ENCODE measurements at places on chromosomes 6 and 20. TPM values are rescaled to one million over a fixed set of nuclear protein-coding genes. Genes with fewer than 3 reads are reported as not detected.

MAS1 gene
- not detected for total RNA-seq

FAM83B gene
- total RNA-seq = 0.63 TPM

NTSR1 gene
- total RNA-seq = not detected

TULP1 gene
- total RNA-seq = not detected

TLDC2 gene
- total RNA-seq = not detected

HTR1E gene
- not detected for total RNA-seq

PRSS16 gene
- total RNA-seq = 0.49 TPM

KIF6 gene
- total RNA-seq = 0.69 TPM

C6orf163 gene
- total RNA-seq = 1.6 TPM

SLA2 gene
- total RNA-seq = 0.19 TPM

VGLL2 gene
- 2.4 TPM for total RNA-seq

BTNL2 gene
- total RNA-seq = not detected

WFDC2 gene
- total RNA-seq = not detected

ZC3H12D gene
- total RNA-seq = 0.25 TPM

PNLDC1 gene
- total RNA-seq = 0.33 TPM

BMP7 gene
- total RNA-seq = 19.9 TPM

ME1 gene
- 22.3 TPM for total RNA-seq

MYMX gene
- total RNA-seq = 0.36 TPM

LIN28B gene
- not detected for total RNA-seq

PNPLA1 gene
- total RNA-seq = not detected

ARMH2 gene
- total RNA-seq = not detected

JAG1 gene
- total RNA-seq = 20.5 TPM

BPIFA1 gene
- total RNA-seq = not detected
